Esophagus squamous epithelium (tissue), 5 donors: ENCODE measurements at places on chromosomes 2 and 18.

DNA sequence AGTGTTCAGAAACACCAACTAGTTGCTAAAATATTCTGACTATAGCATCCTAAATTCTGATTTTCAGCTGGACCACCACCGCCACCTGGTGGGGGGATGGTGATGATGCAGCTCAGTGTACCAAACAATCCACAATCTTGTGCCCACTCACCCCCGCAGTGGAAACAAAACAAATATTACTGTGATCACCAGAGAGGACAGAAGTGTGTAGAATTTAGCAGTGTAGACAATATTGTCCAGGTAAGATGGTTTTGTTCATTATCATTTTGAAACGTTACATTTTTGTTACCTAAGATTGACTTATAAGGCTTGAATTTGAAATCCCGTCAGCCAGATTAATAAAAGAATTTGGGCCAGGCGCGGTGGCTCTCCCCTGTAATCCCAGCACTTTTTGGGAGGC is 31.7 kb upstream of the UBXN4 start:
- DNase-seq: no peak

DNA sequence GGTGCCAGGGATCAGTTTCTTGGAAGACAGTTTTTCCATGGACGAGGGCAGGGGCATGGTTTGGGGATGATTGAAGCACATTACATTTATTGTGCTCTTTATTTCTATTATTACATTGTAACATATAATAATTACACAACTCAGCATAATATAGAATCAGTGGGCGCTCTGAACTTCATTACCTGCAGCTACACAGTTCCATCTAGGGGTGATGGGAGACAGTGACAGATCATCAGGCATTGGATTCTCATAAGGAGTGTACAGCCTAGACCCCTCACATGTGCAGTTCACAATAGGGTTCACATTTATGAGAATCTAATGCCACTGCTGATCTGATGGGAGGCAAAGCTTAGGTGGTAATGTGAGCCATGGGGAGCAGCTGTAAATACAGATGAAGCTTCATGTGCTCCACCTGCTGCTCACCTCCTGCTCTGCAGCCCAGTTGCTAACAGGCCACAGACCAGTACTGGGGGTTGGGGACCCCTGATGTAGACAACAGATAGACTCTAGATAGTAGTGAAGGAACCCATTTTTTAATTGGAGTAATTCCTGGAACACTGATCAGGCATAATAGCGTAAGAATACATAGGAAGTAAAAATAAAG is 41.5 kb upstream of the MC4R start:
- DNase-seq: no peak

DNA sequence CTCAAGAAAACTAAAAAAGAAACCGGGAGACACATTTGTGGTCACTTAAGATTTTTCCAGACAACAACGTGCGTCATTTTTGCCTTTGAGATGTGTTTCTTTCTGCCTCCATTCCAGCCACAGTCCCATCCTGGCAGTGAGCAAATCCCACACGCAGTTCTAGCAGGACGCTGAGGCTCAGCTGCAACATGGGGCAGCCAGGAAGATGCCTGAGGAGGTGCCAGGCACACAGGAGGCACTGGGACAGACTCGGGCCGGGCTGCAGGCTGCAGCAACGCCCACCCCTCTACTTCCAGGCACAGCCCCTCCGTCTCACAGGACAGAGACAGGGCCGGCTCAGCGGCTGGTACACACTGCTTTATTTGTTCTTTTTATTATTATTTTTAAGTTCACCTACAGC is 13.1 kb downstream of the KLF11 start:
- DNase-seq: no peak

GRCh38 chr2:12844511-12844910 is 127.8 kb downstream of the TRIB2 start:
- DNase-seq: no peak

GRCh38 chr2:237341872-237342271 is 72.1 kb downstream of the COL6A3 start:
- no peak for DNase-seq

DNA sequence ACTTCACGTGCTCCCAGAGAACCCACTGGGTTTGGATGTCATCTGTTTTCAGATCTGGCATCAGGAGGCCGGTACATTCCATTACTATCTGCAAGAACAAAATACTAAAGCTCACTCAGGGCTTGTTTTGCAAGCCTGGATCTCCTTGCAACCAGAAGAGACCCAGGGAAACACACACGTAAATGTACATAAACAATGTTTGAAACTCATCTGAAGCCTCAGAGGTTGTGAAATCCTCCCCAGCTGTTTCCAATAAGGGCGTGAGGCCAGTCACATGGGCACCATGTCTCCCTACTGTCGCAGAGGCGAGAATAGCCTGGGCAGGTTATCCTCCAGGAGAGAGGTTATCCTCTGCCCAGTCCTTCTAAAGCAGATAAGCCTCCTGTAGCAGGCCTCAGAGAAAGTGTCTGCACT is 186.9 kb downstream of the GFPT1 start:
- no peak for DNase-seq

GRCh38 chr18:78769502-78770105 is 210.0 kb upstream of the SALL3 start:
- no peak for DNase-seq

- no peak for DNase-seq
Observed at GRCh38 chr2:167383610-167384194, 495.4 kb downstream of the XIRP2 start.

GRCh38 chr2:220648628-220649027 is 923.5 kb downstream of the EPHA4 start:
- DNase-seq: no peak

- no peak for DNase-seq
Observed at GRCh38 chr2:26162963-26163362, 9.9 kb upstream of the GAREM2 start.

DNA sequence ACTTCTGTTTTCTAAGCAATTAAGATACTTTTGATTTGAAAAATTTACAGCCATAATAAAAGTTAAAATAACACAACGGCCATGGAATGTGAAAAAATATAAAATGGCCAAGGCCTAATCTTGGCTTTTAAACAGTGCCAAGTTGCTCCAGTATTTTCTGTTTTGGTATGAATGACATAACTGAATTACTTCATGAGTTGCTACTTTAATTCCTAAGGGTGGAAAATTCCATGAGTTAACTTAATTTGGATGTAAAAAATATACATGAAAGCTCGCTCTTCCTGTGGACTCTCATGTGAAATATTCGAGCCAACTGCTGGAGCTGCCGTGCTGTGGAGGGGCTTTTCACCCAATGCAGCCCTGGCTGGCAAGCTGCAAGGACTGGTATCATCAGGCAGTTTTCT is 286.0 kb upstream of the CCDC68 start:
- DNase-seq: no peak

DNA sequence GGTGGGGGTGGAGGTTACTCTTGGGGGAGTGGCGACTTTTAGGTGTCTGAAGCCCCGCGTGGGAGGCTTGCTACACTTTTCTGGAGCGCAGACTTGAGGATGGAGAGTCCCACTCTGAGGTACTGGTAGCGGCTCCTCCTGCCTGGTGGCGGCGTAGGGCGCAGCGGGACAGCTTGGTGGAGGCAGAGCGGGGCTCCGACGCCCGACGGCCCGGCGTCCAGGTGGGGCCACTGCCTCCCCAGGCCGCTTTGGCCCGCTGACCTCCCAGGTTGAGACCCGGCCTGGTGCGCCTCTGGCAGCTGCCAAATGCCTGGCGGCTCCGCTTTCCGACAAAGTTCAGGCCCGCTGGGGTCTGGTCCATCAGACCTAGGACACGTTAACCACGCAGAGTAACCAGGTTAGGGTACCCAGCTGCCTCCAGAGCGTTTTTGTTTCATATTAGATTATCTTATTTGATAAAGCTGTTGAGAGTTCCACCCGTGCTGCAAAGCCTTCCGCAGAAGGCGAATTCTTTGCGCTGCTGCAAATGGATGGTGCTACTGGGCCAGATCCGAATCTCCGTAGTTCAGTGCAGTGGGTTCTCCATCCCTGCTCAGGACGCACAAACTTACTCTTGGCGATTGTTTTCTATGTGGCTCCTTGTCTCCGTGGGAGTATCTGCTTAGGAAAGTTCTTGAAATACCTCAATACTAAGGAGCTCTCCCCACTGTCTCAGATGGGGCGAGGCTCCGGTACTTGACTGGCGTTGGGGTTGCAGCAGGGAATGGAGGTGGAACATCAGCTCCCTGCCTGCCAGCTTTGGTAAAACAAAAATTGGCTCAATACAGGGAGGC is 405.9 kb downstream of the XIRP2 start:
- no peak for DNase-seq

DNA sequence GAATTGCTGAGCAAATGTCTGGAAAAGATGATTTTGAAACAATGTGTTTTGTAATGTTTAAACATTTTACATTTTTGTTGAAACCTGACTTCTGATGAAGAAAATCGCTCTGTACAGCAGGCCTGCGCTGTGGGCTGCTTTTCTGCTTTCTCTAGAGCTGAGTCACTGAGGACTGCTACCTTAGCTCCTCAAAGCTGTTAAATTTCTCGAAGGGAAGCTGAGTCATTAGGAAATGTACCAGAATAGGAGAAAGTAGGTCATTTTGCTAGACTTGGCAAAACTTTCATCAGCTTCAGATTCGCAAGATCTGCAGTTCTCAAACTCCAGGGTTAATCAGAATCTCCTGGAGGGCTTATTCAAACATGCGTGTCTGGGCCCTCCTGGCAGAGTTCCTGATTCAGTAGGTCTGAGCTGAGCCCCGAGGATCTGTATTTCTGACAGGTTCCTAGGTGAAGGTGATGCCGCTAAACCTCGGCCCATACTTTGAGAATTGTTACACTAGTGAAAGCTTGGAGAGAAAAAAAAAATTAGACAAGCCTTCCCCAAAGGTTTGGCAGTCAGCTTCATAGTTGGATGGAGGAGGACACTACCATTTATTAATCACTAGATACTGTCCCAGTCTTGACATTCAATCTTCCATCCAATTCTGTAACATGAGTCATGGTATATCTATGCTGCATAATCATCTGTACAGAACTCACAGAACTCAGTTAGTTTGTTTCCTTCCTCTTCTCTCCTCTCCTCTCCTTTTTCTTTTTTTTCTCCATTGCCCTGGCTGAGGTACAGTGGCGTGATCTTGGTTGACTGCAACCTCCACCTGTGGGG is 297.6 kb downstream of the PARD3B start:
- no peak for DNase-seq

GRCh38 chr18:47143899-47144485 is 6.3 kb downstream of the HDHD2 start:
- no peak for DNase-seq

- DNase-seq: no peak
Observed at GRCh38 chr2:224832207-224832606, 116.0 kb upstream of the CCDC195 start.

DNA sequence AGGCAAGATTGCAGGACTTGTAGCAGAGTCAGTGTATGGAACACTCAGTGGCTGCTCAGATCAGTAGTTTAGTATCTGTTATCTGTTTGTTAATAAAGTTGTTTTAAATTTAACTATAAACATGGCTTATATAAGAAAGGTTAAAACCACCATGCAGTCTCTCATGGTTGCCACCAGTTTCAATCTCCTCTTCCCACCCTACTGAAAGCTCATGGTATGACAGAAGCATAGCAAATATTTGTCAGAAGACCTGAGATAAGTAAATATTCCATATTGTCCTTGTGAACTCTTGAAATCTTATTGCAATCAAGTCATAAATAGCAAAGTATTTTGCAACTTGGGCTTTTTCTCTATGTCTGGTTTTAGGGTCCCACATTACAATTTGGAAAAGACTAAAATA is 2.1 kb upstream of the COL5A2 start:
- DNase-seq: no peak

- no peak for DNase-seq
Observed at GRCh38 chr2:237939251-237939650, 27.6 kb upstream of the UBE2F start.

- no peak for DNase-seq
Observed at GRCh38 chr2:188207554-188207953, 84.1 kb upstream of the GULP1 start.
